ENCODE measurements at places on chromosomes 1 and 21.

DNA sequence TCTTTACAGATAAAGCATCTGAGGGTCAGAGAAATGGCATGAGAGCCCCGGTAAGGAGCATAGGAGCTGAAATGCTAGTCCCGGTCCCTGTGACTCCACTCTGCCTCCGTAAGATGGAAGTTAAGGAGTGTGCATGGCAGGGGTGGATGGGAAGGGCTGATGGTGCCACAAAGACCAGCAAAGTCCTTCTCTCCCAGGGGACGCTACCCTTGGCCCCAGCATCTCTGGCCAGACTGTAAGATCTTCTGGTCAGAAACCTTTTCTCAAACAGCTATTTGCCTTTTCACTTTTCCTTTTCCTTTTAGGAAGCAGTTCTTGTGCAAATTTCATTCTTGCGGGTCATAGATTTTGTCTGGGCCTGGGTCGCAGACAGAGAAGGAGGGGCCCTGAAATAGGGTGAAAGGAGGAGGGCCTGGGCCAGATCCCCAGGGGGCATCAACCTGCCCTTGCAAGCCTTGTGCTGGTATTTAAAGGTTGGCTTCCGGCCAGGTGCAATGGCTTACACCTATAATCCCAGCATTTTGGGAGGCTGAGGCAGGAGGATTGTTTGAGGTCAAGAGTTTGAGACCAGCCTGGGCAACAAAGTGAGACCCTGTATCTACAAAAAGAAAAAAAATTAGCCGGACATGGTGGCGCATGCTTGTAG lies 14.4 kb upstream of the EPS8L3 start:
- DNase-seq: no peak

DNA sequence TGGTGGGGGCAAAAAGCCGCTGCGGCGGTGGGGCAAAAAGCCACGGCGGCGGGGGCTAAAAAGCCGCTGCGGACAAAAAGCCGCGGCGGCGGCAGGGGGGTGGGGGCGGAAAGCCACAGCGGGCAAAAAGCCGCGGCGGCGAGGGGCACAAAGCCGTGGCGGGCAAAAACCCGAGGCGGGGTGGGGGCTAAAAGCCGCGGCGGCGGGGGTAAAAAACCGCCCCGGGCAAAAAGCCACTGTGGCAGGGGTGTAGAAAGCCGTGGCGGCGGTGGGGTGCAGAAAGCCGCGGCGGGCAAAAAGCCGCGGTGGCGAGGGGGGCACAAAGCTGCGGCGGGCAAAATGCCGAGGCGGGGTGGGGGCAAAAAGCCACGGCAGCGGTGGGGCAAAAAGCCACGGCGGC lies 3901.8 kb downstream of the SRGAP2C start:
- DNase-seq: no peak

GRCh38 chr1:53792806-53793205 lies 45.3 kb downstream of the NDC1 start:
- no peak for DNase-seq

DNA sequence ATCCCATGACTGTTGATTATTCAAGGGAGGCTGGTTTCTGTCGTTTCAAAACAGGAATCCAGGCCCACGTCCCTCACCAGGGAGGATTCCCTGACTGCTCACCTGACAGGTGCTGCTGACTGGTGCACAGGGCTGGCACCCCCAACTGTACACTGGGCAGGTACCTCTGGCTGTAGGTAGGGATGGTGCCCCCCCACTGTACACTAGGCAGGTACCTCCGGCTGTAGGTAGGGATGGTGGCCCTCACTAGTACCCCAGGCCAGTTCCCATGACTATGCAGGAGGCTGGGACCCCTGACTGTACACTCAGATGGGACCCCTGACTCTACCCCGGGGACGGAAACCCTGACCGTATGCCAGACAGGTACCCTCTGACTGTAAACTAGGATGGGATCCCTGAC lies 33.6 kb upstream of the PDE9A start:
- no peak for DNase-seq

DNA sequence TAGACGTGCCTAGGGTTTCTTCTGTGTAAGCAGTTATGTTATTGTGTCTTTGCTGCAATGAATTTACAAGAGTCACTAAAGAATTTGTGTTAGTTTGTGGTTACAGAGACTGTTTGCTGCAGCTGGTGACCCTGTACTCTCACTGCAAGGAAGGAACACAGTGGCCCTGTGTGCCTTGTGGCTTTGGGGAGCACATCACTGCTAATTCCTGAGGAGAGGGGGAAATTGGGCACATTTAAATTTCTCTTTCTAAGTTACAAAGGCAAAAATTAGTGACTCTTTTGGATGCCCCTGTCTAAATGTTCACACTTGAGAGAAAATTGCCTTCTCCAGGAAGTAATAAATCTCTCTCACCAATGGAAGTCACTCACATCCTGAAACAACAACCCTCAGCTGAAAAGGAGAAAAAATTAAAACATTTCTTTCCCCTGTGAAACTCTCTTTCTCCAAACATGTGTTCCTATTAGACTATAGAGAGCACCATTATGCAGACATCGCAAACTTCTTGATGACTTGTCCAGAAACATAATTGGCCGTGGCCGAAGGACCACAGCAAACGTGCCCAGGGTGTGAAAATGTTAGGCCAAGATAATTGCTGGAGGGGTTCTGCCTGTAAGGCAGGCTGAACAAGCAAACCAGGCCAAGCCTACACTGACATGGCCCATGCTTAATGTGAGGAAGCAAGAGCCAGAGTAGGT lies 32.3 kb upstream of the SPAG17 start:
- no peak for DNase-seq

- no peak for DNase-seq
Measured at GRCh38 chr1:92859400-92860039, 27.7 kb downstream of the RPL5 start.

- no peak for DNase-seq
Measured at GRCh38 chr1:202162418-202163280, 2.2 kb upstream of the PTPN7 start.

- peak; percentile 84 for DNase-seq
Measured at GRCh38 chr1:60952612-60953111, 129.7 kb upstream of the NFIA start.
